ENCODE measurements at places on chromosomes 11 and 22.

GRCh38 chr11:13118194-13118593 lies 109.1 kb downstream of the RASSF10 start:
- DNase-seq: peak; percentile 96

- DNase-seq: peak; percentile 58
These were observed 1.7 kb downstream of the EP300 start for GRCh38 chr22:41094041-41094593.

DNA sequence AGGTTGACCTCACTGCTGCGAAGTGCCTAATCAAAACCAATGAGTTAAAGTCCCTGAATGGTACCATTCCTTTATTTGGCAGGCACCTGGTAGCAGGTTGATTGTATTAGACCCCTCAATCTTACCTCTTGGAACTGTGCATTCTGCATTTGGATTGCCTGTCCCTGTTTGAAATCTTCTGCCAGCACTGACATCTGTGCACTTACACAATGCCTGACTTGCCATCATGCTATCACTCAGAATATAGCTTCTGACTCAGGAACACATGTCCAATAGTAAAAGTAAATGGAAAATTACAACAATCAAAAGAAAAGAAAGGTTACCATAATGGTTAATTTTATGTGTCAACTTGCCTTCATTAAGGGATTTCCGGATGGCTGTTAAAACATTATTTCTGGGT lies 366.0 kb upstream of the PDGFD start:
- peak; percentile 69 for DNase-seq

DNA sequence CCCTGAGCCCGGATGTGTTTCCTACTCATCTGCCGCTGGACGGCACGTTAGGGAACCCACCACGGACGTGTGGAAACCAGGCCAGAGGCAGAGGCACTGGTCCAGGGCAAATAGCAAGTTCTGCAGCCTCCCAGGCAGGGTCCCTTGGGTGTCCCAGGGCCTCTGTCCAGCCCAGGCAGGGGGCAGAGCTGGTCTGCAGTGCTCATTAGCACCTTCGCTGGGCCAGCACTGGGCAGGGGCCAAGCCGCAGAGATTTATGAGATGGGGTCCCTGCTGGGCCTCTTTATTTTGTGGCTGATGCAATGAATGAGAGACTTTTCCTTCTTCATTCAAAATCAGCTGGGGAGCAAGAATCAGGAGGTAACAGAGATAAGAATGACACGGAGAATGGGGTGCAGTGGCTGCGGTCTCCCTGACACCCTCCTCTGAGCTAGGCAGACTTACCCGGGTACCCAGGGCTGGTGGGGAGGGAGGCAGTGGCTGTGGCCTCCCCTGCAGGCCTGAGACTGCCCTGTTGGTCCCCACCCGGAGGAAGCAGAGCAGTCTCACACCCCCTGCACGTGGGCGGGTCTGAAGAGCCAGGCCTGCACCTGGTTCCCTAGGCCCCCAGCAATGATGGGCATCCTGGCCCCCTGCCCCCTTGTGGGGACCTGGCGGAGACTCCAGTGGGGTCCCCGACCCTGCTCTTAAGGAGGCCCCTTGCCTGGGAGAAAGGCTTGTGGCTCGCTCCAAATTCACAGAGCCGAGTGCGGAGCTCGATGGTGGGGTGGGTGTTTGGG lies 14.0 kb upstream of the PARVG start:
- DNase-seq: no peak

GRCh38 chr11:19525276-19525675 lies 187.4 kb upstream of the NAV2 start:
- no peak for DNase-seq

DNA sequence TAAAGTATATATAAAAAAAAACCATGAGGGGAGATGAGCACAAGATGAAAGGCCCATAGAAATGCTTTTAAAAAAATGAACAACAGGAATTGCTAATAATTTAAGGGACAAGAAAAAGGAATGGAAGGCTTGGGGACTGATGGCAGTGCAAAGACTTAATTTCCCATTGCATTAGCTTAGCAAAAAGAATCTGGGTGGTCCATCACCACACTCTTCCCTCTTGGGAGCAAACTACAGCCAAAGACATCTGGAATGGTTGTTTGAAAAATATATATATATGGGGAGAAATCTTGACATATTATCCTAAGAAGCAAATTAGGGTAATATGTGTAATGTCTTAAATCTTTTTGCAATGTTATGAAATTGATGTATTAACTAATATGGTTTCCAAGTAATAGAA lies 727.1 kb downstream of the METTL15 start:
- no peak for DNase-seq

- DNase-seq: no peak
These were observed 8.3 kb upstream of the CDC42EP1 start for GRCh38 chr22:37551981-37552380.

GRCh38 chr11:10742460-10743208 lies 8.4 kb upstream of the CTR9 start:
- peak; percentile 72 for DNase-seq

DNA sequence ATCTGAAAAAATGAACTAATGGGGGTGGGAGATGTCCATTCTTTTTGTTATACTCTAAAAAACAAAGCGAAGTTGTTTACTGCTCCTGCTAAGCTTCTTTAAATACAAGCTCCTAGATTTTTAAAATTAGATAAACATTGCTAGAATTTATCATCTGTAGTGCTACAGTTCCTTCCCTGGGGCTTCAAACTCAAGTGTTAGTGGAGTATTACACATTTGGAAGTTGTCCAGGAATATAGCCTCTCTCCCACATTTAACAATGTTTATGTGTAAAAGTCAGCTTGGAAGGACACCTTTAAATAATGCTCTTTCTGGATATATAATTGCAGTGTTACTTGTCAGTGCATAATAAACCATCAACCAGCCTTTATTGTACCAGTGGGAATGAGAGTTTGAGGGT lies 155.5 kb downstream of the SPON1 start:
- no peak for DNase-seq

GRCh38 chr11:71530602-71531001 lies 3.5 kb downstream of the KRTAP5-7 start:
- no peak for DNase-seq

GRCh38 chr22:24423519-24424000 lies 3.8 kb upstream of the ADORA2A start:
- peak; percentile 65 for DNase-seq

GRCh38 chr22:39719559-39720450 lies 149.3 kb downstream of the CACNA1I start:
- no peak for DNase-seq

DNA sequence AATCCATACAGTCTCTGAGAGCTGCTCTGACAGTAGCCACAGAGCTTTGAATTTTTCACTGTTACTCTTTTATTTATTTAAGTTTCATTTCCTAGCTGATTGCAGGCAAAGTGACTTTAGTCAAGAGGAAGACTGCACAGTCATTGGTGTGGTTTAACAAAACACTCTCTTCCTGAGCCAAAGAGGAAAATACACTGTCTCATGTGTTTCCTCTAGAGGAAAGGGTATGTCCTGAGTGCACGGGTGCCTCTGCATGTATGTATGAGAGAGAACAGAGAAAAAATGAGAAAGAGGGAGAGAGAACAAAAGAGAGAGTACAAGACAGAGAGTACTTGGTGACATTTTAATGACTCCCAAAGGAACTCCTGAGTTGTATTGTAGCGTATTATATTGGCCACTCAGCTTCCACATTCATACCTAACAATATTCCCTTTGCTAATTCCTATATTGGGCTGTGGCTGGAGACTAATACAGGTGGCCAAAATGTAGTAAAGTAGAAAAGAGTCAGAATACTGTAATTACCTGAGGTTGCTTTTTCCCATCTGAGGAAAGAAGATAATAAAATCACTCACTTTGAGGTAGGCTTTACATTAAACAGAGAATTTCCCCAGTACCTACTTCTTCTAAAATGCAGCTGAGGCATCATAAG lies at the start of gene OR4D9:
Gene OR4D9, plus strand, starts transcription at position 599 of the 649 bp plus-strand sequence. CDS start 3,374 bp downstream, outside the sequence.
- DNase-seq: no peak

- no peak for DNase-seq
These were observed 12.7 kb downstream of the MAP6 start for GRCh38 chr11:75656044-75656727.

DNA sequence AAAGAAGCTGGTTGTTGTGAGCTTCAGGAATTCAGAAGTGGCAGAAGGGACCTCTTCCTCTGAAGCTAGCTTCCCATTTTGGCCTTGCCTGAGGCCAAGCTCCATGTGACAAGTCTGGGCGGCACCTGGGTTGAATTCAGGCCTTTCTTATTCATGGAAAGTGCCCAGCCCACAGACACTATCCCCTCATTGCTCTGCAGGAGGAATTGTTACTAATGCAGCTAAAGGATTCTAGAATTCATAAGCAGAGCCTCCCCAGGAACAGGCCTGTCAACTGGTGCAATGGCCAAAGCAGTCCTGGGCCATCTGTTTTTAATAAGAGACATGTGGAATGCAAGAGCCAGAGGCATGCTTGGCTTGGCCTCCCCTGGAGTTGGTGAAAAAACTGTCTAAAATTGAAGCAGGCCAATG lies 71.4 kb downstream of the SLC1A2 start:
- DNase-seq: peak; percentile 73

- DNase-seq: no peak
These were observed 215.0 kb downstream of the ST3GAL4 start for GRCh38 chr11:126570489-126570888.
